GF-D8 (cell line): ENCODE measurements at places on chromosomes 7 and 10.

DNA sequence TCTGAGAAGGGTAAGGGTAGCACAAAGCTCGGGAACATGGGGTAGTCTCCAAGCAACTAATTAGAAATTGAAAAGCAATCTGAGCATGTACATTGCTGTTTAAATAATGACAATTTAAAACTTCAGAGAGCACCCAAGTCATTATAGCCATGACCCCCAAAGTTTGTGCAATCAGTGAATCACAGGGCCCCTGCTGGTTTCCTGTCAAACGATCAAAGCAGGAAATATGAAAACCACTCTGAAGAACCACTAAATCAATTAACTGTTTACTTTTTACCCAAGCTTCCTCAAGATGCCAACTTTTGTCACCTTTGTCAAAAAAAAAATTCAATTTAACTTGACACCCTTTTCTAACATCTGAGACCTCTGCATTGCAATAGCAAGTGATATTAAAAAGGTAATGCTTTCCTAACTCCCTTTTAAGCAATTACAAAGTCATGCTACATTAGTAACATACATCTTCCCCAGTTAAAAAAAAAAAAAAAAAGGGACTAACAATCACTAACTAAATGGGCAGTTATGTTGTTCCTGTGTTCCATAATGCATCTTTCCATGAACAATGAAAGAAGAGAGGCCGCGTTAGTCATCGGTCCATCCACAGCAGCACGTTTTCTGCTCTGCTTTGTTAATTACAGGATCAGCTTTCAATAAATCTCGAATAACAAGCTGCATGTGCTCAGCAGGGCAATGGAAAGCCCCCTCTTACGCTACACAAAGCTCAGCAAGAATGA is 80.6 kb downstream of the ETV1 start:
- no peak for DNase-seq

DNA sequence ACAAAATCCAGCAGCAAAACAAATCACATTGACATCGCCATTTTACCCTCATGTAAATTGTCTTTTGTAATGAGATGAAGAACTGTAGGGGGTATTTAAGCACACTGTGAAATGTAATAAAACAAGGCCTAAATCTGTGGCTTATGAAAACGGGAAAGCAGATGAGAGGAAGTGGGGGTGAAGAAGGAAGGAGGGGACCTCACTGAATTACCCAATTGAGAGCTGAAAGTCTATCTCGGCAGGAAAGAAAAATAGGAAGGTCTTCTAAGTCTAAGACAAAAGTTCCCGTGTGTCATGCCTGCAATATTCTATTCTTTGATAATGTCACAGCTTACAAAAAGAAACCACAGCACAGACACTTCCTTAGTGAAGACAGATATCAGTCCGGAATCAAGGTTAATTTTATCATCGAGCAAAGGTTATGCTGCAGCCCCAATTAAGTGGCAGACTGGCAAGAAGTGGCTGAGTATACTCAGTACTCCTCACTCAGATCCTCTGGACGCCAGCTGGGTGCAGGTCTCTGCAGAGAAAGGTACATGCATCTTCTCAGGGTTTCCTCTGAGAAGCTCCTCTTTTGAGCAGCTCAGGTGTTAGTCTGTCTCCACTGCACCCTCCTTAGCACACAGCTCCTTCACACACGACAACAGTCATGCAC is 239.7 kb downstream of the FANK1 start:
- peak; percentile 36 for DNase-seq

DNA sequence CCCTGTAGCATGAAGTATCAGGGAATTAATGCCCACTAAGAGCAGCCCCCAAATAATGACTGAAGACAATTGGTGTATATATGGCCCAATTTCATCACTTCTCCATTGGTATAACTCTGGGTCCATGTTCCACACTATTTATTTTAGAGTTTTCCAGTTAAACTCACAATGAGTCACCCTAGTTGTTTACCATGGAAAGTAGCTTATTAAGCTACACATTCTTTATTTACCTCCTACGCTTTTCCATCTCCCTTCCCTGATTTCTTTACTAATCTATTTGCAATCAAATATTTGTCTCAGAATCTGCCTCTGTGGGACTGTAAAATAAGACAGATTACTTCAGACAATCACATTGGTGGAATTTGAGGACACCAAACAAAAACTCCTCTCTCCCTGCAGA is 655.6 kb downstream of the SORCS1 start:
- no peak for DNase-seq

DNA sequence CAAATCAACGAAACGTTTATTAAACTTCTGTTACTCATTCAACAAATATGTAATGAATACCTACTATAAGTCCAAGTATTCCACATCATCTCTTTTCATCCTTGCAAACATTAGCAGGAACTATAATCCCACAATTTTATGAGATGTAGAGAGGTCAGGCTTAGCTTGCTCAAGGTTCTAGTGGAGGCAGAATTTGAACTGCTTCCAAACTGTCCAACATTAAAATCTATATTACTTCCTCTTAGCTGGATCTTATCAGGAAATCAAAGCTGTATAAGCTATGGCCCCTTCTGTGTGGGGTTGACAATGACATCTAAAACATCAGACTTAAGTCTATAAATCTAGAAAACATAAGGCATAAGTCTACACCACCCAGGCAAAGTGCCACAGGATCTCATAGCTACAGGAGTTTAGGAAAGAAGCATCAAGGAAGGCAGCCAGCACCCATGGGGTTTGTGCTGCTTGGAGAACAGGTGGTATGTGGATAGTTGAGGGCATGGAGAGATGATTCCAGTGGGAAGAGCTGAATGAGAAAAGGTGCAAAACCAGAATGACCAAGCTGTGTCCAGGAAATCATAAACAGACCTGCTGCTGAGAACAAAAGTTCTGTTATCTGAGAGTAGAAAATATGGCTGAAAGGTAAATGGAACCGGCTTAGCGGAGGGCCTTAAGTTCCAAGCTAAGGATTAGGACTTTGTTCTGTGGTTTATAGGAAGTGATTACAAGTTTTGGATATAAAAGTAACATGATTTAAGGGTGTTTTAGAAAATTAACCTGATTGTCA is 34.5 kb downstream of the PAPSS2 start:
- DNase-seq = no peak

- DNase-seq = no peak
Measured at GRCh38 chr10:11206676-11207559, 189.2 kb downstream of the CELF2 start.

GRCh38 chr10:110485541-110485940 is 12.2 kb upstream of the DUSP5 start:
- DNase-seq = no peak

DNA sequence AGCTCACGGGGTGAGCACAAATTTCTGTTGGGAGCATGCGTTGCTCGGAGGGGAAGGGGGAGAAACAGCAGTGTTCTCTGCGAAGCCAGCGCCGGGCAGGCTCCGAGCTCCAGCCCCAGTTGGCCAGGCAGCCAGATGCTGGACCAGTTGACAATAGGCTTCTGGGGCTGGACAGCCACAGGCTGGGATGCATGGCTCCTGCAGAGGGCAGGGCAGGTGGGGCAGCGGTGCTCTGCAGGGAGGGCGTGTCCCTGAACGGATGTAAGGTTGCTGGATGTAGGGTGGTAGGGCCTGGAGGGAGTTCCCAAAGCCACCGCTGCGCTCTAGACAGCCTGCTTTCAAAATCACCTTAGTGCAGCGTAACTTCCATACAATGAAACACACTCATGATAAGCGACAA is 574.9 kb downstream of the GLRX3 start:
- no peak for DNase-seq

GRCh38 chr7:115019882-115020605 is 98.2 kb downstream of the MDFIC start:
- DNase-seq = peak; percentile 62

GRCh38 chr10:62528441-62528840 is 154.3 kb downstream of the ZNF365 start:
- no peak for DNase-seq

DNA sequence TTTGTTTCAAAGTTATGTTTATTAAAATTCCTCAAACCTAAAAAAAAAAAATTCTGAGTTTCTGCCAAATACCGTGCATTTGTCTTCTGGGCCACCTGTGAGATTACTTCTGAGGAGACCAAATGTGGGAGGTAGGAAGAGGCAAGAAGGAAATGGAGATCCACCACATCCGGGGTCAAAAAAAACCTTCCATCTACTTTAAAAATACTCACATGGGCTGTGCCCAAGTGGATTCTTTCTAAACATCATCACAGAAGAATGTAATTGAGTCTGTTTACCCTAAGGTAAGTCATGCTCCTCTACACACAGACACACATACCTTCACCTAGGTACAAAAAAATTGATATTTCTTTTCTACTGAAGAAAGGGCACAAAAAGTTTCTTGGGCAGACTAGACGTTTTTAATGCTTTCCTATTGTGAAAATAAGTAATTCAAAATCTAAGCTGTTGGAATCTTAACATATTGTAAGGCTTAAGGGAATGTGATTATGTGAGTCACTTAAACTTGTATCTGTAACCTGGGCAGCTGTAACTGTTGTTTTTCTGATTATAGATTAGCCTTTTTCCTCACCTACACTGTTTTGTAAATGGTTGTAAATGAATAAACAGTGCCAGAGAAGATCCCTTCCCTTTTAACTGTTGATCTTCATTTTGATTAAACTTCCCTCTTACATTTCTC is 19.1 kb upstream of the SPOCK2 start:
- DNase-seq = peak; percentile 46

GRCh38 chr10:43336641-43337318 is 34.7 kb upstream of the FXYD4 start:
- no peak for DNase-seq
